ENCODE measurements at places on chromosomes 7 and 10.
A peak's percentile ranks its signal among the peaks of the same experiment; 100 is the strongest.

- DNase-seq = peak; percentile 43
Observed at GRCh38 chr10:50421026-50421719, 169.9 kb upstream of the ASAH2 start.

DNA sequence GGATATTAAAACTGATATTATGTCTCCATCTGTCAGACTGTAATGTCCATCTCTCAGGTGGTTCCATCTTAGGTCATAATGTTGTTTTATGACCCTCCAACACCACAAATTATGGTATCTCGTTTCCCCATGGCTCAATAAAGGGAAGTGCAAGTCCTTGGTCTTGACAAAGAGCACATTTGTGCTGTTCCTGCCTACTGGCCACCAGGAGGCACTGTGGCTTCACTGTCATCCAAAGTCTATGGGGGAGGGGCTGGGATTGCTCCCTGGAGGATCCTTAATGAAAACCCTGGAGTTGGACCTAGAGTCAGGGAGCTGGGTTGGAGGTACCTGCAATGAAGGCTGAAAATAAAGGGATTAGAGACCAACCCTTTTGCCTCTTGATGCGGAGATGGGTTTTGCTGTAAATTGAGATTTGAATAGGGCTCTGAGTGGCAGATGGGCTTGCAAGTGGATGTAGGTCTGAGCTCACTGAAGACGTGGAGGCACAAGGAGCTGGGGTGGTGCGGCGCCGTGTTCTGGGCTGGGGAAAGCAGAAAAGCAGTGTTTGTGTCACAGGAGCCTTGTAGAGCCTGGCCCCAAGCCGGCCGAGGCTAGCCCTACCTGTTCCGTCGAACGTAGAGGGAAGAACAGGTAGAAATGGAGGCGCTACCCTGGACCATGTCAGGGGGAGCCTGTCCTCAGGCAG is 180.5 kb upstream of the PRSS58 start:
- DNase-seq = peak; percentile 57

DNA sequence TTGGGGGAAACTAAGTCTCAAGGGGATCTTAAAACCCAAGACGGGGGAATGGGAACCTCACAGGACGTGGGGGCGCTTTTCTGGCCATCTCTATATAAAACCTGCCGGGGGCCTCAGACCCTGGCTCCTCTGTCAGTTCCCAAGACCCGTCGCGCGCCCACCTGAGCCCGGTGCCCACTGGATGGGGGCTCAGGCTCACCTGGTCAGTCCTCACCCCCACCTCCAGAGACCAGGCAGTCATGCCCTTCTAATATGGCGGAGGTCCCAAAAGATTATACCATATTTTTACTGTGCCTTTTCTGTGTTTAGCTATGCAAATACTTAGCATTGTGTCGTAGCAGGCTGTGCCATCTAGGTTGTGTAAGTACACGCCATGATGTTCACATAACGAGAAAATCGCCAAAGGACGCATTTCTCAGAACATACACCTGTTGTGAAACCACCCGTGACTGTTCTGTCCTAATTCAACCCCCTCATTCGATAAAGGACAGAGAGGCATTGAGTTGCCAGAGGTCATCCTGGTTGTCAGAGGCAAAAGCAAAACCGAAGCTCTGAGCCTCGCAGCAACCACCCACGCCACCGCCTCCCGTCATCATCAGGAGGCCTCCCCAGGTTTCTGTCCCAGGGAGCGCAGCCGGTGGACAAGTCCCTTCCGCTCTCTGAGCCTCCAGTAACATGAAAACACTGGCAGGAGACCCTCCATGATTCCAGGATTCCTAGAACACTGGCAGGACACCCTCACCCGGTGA is 28.9 kb downstream of the OAT start:
- DNase-seq = no peak

DNA sequence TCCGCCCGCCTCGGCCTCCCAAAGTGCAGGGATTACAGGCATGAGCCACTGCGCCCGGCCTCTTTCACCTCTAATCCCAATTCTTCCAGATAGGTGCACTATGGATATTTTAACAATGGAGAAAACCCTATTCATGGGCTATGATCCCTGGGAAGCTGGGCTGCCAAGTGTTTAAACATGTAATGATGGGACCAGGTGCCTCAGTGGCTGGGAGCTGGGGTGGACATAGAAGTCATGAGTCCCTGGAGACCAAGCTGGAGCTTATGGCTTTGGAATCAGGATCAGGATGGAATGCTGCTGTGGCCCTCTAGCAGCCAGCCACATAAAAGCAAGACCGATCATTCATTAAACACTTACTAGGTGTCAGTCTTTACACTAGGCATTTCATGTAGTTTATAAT is 41.8 kb upstream of the IGFBP3 start:
- DNase-seq = no peak

- no peak for DNase-seq
Observed at GRCh38 chr7:131254211-131254610, 73.5 kb upstream of the MKLN1 start.

DNA sequence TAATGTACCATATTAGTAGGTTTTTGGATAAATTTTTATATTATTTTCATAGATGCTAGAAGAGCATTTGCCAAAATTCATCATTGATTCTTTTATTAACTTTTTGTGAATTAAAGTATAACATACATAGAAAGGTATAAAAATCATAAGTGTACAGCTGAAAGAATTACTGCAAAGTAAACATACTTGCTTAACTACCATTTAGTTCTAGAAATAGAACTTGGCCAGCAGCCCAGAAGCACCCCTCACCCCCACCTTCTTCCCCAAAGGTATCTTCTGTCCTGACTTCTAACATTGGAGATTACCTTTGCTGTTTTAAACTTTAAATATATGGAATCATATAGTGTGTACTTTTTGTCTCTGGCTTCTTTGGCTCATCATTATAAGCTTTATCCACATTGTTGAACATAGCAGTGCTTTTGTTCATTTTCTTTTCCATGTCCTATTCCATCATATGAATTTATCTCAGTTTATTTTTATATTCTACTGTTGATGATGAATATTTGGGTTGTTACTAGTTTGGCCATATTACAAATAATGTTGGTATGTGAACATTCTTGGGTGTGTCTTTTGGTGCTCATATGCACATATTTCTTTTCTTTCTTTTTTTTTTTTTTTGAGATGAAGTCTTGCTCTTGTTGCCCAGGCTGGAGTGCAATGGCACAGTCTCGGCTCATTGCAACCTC is 142.8 kb downstream of the ADK start:
- no peak for DNase-seq

DNA sequence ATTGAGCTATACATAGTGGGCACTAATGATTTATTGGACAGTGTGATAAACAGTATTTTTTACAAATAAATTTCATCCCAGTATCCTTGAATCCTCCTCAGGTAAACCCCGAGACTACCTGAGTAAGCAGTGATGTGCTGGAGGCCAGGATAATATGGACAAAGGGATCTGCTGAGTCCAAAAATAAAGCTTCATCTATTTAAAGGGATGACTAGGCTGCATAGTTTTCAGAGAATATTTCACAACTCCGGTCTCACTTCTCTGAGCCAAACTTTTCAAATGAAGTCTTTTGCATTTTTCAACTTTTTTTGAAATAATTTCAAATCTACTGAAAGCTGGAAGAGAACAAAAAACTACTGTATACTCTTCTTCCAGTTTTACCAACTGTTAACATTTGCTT is 2.5 kb downstream of the ACTR3B start:
- DNase-seq = no peak

GRCh38 chr7:153088601-153089000 is 329.0 kb downstream of the ACTR3B start:
- DNase-seq = no peak

DNA sequence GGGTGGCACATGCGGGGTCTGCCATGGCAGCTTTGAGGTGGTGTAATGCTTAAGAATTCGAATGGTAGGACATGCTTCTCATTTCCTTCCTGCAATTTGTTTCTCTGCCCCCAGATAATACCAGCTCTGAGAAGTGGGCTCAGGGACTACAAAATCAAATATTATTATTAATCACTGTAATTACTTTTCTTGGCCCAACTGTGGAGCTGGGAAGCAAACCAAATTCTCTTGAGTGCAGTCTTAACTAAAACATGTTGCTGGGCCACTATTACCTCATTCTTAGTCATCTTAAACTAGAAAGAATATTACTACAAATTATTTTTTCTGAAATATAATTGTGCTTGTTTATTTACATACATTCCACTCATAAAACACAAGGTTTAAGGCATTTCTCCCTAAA is 566.7 kb upstream of the NRP1 start:
- no peak for DNase-seq

DNA sequence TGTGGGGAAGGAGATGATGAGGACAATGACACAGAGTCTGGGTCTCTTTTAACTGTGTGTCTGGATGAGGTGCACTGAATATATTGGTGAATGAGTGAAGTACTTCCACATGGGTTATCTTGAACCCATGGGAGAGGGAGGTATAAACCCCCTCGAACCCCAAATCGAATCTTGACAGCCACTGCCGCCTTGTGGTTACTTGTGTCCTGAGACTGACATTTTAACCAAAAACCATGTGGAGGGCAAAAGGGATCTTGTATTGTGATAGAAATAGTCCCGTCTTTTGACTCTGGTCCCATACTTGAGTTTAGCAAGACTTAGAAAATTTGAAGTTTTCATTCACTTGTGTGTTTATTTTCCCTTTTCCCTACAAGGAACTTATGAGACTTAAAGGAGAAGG is 283.3 kb downstream of the PHTF2 start:
- no peak for DNase-seq

GRCh38 chr7:156474241-156474743 is 166.3 kb upstream of the RNF32 start:
- DNase-seq = no peak

DNA sequence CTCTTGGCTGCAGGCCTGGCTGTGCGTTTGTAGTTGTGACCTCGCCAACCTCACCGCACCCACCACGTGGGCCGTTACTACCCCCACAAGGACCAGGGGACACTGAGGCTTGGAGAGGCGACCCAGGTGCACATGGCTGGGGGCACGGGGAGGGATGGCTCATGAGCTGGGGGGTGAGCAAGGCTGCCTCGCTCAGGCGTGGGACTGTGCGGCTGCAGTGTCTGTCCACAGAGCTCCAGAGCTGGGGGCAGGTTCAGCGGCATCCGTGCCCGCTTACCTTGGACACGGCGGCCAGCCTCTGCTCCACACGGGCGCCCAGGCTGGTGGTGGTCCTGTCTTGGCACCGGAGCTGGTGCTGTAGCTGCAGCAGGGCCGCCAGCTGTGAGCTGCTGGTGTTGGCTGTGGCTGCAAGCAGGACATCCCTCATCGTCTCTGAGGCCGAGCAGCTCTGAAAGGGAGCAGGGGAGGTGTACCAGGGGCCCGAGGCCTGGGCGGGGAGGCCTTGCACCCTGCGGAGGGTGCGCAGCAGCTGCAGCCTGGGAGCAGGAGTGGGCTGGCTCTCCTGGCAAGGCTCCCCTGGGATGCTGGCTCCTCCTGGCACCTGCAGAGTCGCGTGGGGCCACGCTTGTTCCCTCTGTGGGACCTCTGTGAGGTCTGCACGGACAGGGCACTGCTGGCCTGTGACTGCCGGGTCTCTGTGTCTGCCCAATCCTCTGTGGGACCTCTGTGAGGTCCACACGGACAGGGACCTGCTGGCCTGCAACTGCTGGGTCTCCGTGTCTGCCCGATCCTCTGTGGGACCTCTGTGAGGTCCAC is 60.0 kb upstream of the NKX6-2 start:
- no peak for DNase-seq

DNA sequence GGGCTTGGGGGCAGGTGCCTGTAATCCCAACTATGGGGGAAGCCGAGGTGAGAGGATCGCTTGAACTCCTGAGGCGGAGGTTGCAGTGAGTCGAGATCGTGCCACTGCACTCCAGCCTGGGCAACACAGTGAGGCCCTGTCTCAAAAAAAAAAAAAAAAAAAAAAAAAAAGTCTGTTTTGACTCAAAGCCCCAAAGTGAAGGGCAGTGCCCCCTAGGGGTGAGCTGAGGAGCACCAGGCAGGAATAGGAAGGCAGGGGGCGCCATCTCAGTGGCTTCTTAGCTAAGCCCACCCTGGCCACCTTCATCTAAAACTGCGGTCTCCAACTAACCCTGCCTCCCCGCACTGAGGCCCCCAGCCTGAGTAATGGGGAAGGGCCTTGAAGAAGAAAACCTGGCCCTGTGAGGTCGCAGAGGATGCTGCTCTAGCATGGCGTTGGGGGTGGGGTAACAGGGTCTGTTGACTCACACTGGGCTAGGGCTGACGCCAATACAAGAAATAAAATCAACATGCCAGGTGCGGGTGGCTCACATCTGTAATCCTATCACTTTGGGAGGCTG is 9.8 kb downstream of the PODXL start:
- DNase-seq = no peak

- DNase-seq = no peak
Observed at GRCh38 chr10:60009710-60010383, 103.5 kb upstream of the CCDC6 start.

DNA sequence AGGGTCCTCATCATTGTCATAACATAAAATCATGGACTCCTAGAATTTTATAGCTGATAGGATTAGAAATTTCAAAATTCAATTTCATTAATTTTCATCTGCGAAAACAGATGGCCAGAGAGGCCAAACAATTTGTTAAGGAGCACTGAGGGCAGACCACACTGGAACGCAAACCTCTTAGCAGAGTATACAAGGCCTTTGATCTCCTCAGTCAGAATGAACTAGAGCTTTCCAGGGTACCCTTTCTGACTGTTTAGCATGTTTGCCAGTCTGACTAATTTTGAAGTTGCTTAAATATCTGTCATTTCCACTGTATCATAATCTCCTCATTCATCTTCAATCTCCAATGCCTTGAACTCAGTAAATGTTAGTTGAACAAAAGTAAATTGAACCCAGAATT is 41.9 kb upstream of the ATRNL1 start:
- DNase-seq = no peak

DNA sequence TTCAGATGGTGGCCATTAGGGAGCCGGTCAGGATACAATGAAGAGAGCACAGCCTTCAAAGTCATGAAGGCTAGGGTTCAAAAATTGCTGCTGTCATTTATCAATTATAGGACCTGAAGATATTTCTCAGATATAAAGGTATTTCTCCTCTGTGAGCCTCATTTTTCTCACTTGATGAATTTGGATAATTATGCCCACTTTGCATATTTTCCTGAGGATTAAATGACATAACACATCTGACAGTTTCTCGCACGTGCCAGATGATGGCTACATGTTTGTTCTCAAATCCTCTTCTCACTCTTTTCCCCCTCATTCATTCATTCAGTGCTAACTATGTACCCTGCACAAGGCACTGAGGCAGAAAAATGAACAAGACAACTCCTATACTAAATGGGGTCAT is 391.6 kb downstream of the INHBA start:
- no peak for DNase-seq

DNA sequence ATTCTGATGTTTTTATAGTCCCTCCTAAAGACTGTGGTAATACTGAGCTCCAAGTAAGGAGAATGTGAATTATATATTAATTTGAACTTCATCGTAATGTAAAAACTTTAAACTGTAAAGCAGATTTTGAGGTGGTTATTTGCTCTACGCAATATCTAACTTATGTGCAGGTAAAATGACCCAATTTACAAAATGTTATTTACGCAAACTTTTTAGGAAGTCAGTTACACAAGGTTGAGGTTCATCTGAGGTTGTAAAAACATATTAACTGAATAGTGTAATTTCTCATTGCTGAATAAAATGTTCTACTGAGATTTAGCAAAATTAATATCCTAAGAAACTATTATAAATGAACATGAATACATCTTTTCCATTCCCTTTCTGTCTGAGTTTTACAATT is 15.8 kb downstream of the GLCCI1 start:
- DNase-seq = no peak
